ENCODE measurements at places on chromosomes 2 and 18.

DNA sequence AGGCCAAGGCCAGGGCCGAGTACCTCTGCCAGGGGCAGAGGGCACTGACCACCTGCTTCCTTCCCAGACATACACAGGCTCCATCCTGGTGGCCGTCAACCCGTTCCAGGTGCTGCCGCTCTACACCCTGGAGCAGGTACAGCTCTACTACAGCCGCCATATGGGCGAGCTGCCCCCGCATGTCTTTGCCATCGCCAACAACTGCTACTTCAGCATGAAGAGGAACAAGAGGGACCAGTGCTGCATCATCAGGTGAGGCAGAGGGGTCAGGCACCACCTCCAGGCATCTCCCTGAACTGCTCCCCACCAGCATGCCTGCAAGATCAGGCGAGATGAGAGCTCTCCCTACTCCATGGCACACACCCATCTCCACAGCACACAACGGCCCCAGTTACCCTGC lies 31.1 kb downstream of the MYO7B start:
- no peak for DNase-seq

DNA sequence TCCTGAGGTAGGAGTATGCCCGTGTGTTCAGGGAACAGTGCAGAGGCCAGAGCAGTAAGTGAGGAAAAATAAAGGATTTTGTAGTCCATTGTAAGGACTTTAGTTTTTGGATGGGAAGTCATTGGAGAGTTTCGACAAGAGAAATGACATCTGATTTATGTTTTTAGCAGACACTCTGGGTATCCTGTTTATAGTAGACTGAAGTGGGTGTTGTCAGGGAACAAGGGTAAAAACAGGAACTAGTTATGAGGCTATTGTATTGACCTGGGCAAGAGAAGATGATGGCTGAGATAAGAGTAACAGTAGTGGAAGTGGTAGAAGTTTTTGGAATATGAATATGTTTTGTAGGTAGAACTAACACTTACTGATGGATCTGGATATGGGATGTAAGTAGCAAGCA lies 59.8 kb downstream of the GTF2A1L start:
- DNase-seq = no peak

DNA sequence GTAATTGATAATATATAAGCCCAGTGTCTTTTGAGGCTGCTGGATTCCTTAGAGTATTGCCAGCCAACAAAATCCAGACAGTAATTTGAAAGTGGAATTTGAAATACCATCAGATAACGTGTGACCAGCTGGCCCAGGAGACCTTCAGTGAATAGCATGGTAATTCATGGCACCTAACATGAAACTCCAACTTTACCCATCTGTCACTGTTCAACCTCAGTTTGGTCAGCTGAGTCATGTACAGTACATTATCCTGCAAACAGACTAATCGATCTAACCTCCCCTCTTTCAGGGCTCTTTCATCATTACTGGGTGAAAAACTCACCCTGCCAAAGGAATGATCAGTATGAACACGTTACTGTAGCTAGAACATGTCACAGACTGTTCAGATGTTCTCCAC lies 230.6 kb downstream of the DOK6 start:
- DNase-seq = no peak

DNA sequence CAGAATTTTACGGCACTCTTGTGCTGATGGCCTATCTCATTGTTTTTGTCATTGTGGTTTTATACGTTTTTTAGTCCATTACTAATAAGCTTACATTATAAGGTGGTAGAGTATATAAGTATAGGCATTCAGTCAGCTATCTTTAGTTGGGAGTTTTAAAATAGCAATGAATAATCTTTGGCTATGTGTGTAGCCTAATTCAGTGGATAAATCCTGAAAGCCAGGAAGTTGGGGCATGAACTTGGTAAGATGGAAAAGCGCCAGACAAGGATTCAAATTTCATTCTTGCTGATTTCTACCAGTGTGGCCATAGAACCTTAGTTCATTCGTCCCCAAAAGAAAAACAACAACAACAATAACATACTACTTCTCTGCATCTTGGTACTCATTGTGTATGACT lies 31.2 kb downstream of the EPC2 start:
- DNase-seq = no peak

DNA sequence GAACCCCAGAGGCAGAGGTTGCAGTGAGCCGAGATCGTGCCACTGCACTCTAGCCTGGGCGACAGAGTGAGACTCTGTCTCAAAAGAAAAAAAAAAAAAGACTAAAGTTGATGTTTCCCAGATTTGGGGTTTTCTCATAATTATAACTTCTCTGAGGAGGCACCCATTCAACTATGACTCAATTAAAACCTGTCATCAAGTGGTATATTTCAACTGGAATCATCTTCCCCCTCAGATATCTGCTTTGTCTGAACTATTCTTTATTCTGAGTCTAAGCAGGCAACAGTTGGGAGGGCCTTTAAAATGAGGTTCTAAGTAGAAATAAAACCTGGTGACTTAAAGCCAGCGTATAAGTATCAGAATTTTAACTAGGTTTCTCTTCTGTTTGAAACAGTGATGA lies 88.5 kb downstream of the PTRHD1 start:
- DNase-seq = no peak

DNA sequence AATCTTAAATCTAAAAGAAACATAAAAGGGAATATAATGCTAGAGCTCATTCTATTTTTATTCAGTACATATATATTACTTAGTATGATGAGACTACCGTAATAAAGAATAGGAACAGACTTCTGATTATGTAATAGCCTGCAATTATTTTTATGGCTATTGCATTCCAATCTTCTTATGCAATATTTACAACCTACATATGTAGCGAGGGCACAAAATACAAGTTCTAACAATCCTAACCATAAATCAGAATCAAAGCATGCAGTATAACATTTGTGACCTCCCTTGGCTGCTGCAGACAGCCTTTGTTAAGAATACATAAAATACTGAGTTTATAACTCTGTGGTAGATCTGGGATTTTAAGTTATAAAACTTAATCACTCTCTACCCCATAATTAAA lies 177.6 kb downstream of the BABAM2 start:
- peak; percentile 76 for DNase-seq

- DNase-seq = no peak
Observed at GRCh38 chr2:217933617-217933993, 69.2 kb downstream of the TNS1 start.

- DNase-seq = no peak
Observed at GRCh38 chr2:176297067-176297466, 27.8 kb downstream of the MTX2 start.

- DNase-seq = peak; percentile 63
Observed at GRCh38 chr18:75364512-75365253, 62.8 kb downstream of the SMIM21 start.

GRCh38 chr2:11495844-11496681 lies 30.1 kb upstream of the E2F6 start:
- DNase-seq = no peak

DNA sequence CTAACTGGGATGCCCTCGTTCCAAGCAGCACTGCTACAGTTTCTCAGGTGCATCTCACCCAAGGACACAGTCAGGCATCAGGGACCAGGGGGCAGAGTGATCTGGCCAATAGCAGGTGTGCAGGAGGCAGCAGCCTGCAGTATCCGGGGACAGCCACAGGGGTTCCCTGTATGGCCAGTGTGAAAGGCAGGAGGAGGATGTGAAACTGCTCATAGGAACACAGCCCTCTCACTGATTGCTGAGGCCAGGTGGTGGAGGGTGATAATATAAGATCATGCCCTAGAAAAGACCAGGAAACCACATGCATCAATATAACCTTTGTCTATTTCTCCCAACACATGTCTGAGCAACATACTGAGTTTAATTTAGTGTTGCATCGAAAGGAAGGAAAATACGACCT lies 112.7 kb upstream of the TACR1 start:
- no peak for DNase-seq

DNA sequence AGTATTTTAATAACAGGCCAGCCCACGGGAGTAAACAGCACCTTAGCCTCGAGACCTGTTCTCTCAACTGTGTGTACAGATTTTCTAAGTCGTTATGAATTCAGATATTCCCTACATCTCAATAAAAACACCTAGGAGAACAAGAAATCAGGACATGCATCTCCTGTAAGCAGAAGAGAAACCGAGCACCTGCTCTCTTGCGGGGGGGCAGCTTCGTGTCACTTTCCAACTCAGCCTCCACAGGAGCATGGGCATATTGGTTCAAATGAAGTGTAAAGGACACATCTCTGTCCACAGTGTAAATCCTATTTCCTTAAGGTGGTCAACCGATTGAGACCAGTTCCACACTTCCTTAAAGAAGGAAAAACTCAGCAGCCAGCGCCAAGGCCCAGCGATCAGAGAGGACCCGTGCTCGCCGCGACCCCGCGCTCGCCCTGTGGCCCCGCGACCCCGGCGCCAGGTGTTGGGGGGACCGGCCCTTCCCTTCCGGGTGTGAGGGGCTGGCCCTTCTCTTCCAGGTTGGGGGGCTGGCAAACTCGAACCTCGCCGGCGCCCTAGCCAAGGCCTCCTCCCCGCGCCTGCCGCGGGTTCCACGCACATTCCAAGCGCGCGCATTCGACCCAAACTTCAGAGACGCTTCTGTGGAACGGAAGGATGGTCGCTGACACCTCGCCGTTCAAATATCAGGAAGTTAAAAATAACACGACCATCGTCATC lies 652 bp downstream of the SH3YL1 start:
- DNase-seq = no peak

DNA sequence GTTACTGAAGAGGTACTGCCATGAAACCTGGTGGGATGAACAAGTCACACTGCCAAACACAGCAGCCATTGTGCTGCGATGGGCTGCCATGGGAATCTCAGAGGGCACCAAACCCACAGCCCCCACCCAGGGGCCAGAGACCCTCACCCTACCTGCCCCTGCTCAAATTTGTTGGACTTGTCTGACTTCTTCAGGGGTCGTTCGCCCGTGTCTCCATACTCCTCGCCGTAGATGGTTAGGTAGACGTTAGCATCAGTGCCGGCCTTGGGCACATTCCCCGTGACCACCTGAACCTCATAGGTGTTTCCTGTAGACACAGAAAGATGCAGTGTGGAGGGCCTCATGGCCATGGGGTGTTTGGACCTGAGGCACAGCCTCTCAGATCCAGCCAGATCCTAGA lies 97.7 kb downstream of the LOXHD1 start:
- no peak for DNase-seq

- DNase-seq = no peak
Observed at GRCh38 chr2:187369471-187369870, 78.6 kb downstream of the CALCRL start.

DNA sequence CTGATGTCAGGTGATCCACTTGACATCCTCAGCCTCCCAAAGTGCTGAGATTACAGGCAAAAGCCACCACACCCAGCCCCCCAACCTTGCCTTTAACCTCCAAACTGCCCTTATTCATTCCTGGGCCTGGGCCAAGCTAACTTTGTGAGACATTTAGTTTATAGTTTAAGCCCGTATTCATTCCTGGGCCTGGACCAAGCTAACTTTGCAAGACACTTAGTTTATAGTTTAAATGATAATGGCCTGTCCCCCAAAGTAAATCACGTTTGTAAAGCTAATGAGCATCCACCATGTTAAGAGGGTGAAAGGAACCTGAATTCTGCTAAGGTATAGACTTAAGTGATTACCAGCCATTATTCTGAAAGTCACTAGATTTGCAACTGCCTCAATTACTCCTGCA lies 68.7 kb downstream of the NEURL3 start:
- no peak for DNase-seq

DNA sequence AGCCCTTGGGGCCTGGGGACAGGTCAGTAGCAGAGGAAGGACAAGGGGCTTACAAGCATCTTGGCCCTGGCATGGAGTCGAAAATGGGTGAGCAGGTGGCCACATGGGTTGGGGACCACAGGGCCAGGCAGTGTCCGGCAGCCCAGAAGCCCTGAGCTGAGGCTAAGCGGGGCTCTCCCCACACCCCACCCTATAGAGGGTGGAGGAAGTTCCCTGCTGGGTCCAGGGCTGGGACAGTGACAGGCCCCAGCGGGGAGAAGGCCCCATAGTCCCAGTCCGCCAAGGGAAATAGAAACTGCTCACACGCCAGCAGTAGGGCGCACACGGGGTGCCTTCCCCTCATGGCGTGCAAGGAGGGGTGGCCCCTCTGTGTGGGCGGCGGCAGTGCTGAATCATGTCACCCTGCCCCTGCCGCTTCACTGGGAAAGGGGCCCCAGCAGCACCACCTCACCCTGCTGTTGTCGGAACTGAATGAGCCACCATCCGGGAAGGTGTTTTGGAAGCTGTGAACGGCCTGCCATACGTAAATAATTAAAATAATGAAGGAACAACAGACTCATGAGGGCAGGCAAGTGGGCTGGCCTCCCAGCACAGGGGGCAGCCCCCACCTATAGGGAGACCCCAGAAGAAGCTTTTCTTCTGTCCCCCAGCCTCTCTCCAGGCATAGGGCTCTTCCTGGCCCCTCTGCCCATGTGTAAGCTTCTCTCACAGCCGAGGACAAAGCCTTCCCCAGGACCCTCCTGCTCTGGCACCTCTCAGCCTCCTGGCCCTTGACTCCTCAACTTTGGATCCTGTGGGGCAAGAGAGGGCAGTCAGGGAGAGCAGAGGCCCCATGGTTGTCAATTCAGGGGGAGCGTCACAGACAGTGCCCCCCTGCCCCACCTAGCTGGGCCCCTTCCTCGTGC lies 12.7 kb upstream of the DUSP2 start:
- DNase-seq = peak; percentile 76

DNA sequence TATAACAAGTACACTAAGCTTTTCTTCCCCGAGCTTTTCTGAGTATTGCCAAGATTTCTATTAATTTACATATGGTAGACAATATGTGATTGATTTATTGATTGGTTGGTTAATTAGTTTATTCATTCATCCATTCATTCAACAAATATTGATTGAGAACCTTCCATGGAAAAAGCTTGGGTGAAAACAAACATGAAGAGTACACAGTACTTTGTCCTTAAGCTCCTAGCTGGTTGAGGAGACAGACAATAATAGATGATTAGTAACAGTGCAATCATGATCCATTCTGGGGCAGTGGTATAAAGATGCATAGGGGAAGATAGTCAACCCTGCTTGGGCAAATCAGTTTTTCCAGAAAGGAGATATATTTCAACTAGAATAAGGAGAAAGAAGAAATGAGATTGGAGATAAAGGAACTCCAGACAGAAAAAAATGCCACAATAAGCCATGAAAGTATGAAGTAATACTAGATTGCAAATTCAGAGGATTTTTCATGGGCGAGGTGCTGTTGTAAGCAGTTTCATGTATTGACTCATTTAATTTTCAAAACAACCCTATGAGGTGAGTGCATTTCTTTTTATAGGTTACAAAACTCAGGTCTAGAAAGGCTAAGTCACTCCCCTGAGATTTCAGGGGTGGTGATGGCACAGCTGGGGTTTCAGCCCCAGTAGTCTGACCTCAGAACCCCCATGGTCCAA lies 129.5 kb downstream of the RND3 start:
- DNase-seq = no peak

Data from inflammatory macrophage (primary cell).